NCI-H526 (cell line): ENCODE measurements at places on chromosomes 4 and X.
A peak's percentile ranks its signal among the peaks of the same experiment; 100 is the strongest.

GRCh38 chr4:173420324-173420752 lies 21.4 kb upstream of the SCRG1 start:
- DNase-seq = peak; percentile 44

GRCh38 chr4:146401274-146401673 lies 120.5 kb downstream of the SLC10A7 start:
- DNase-seq = no peak

DNA sequence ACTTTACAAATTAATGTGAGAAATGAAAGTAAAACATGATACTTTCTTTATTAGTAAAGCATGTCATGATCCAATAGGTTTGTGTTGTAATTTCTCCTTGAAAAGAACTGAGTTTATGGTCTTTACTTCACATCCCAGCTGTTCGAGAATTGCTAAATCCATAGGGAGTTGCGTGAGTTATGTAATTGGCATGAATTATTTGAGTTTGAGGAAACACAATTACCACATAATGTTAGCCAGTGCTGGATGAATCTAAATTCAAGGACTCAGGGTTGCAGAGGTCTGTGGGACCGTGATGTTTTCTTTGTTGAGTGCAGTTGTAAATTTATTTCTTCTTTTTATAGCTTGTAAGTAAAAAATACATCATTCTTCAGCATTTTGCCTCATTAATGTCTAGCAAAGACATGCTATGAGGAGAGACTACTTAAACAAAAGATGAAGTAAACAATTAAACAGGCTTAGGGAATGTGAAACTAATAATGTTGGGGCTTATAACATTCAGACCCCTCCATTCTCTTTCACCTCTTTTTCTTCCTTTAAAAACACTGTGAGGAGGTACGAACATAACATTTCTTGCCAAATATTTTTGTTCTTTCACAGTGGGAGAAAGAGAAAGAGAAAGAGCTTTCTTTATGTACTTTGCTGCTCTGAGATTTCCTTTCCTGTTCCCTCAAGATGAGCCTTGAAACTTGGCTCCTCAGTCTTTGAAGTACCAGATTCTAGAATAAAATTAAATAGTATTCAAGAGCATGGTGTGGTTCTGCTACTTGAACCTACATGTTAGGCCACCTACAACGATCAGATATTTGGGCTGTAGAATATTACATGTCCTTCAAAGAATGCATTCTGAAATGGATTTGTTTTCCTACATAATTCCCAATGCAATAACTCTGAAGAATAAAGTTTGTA lies 159.6 kb upstream of the ANK2 start:
- DNase-seq = no peak

DNA sequence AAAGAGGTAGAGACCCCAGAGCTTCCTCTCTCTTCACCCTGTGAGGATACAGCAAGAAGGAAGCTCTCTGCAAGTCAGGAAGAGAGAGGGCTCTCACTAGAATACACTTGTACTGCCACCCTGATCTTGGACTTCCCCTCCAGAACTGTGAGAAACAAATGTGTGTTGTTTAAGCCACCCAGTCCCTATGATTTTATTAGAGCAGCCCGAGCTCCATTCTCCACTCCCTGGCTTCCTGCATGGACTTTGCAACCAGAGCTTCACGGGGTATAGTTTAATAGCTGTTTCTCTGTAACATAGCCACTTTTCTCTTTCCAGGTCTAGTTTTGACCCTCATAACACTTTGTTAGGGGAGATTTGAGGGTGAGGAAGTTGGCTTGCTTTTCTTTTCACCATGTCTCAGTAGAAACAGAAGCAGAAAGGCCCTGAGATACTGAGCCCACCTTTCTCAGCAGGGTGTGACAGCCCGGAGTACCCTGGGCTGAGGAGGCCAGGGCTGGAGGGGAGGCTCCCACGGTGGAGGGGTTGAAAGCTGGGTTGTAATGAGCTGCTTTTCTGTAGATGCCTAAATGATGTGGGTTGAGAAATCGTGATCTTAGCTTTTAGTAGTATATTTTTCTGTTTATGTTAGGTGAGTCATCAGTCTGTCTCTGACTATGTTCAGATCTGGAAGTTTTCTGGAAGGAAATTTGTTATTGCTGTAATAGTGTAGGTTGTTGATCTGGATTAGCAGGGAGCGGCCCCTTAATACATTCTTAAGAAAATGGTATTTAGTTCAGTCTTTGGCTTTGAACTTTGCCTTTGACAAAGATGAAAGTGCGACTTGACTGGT lies 118.6 kb downstream of the PTTG2 start:
- DNase-seq = no peak

DNA sequence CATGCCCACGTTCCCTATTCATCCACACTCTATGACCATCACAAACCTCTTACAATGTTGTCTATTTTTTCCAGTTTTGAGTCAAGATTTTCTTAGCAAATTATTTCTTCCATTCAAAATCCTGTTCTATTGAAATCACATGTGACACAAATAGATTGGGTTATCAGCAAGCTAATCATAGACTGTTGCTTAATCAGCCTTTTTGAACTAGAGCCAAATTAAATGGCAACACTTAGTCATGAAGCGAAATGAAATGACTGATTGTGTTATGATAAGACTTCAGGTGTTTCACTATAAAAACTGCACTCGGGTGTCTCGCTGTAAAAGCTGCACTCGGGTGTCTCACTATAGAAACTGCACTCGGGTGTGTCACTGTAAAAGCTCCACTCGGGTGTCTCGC lies 890.0 kb upstream of the FRG1 start:
- DNase-seq = no peak

- DNase-seq = no peak
Observed at GRCh38 chr4:1762264-1763010, 30.7 kb upstream of the FGFR3 start.

DNA sequence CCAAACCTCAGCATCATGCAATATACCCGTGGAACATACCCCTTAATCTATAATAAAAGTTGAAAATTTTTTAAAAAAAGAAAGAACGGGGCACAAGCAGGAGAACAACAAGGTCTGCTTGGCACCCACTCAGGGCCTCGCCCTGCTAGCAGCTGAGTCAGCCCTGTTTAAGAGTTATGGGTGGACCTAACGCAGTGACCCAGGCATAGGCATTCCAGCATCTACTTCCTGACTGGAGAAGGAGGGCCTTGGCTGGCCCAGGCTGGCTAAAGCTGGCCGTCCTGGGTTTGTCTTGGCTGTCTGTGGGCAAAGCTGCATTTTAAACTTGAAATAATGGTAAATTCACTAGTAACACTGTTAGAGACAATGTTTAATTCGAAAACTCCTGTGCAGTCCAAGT lies 236.7 kb upstream of the PGRMC2 start:
- DNase-seq = no peak

- DNase-seq = no peak
Observed at GRCh38 chr4:155489271-155489670, 112.5 kb upstream of the MAP9 start.

- DNase-seq = peak; percentile 22
Observed at GRCh38 chrX:20265221-20265725, 1.4 kb downstream of the RPS6KA3 start.

DNA sequence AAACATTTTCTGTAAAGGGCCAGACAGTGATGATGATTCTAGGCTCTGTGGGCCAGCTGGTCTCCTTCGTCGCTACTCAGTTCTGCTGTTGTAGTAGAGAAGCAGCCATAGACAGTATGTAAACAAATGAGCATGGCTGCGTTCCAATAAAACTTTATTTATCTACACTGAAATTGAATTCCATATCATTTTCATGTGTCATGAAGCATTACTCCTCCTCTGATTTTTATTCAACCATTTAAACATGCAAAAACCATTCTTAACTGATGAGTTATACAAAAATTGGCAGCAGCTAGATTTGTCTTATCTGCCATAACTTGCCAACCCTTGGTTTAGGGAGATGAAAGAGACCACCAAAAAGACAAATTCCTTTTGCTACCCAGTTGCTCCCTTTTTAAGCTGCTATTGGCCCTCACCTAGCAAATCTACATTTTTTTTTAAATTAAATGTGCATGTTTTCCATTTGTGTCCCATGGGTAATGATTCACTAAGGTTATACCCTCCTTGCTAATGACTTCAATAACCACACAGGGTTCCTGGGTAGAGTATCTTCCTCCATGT lies 309.9 kb downstream of the DHX15 start:
- DNase-seq = no peak

DNA sequence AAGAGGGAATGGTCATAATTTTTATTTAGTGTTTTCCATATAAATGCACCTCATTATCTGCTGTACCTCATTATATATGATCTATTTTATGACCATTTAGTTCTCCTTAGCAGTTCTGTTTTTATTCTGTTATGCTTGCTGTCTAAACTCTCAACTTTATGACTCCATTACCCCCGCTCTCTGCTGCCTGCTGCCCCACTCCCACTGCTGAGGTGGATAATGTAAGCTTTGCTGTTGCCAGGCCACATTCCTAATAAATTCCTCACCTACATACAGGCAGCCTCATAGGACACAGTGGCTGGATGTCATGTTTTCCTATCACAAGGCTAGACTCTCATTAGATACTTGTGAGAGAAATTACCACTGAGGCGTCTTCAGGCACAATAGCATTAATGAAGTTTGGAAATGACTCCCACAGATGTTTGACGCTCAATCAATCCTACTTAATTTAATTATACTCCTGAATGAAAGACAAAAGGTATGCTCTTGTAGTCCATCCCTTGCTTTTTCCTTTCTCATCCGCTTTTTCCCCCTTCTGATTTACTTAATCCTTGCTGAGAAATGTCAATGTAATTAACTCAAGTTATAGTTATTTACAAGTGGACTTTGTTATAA lies 497.5 kb upstream of the IGFBP7 start:
- no peak for DNase-seq

DNA sequence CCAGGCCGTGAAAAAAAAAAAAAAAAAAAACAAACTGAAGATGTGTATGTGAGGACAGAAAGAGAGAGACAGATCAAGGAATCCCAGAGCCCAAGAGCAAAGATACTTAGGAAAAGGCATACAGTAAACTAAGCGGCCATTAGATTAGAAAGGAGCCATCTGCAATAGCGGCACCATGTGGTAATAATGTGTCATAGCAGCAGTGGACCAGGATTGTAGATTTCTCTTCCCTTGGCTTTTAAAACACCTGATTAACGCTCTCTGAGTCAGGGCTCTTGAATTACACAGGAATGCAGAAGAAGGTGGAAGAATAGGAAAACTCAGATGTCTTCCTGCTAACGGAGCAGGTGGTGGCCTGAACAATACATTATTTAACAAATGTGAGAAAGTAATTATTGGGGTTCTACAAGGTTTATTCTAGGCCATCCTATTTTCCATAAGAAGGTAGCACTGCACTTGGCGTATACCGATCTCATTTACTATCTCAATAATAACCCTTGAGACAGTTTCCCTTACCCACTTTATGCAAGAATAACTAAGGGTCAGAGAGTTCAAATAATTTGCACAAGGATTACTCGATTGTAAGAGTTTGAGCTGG lies 182.7 kb downstream of the KCNIP4 start:
- peak; percentile 64 for DNase-seq

DNA sequence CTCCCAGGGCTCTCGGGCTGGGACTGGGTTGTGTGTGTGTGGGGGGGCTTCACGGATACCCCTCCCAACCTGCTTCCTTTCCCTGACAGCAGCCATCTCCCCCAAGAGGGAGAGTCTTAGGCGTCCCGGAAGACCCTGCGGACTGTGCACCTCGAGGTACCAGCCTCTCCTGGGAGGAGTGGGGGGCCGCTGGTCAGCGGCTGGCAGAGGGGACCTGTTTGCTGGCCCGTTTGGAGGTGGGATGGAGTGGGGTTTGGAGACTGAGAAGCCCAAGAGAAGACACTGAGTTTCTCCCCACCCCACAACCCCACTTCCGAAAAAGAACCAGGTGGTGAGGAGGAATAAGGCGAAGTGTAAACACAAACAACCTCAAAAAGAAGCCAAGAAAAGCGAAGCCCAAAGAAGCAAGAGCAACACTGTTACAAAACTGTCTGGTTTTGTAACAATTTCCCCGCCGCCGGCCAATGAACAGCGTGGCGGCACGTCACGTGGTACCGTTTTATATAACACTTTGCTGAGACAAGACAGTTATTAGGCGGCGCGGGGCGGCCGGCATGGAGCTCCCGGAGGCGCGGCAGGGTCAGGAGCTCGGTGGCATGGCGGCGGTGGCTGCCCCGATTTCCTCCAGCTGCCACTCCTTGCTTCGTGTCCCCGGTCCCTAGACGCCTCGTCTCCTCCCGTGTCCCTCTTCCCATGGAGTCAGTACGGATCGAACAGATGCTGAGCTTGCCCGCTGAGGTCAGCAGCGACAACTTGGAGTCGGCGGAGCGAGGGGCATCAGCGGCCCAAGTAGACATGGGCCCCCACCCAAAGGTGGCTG lies at the start of gene LONRF3:
LONRF3 (plus strand) TSS at position 531 of the 820 bp plus-strand sequence; CDS start at position 694, 163 bp downstream.
- no peak for DNase-seq

- peak; percentile 16 for DNase-seq
Observed at GRCh38 chr4:111400741-111401140, 744.5 kb upstream of the FAM241A start.

DNA sequence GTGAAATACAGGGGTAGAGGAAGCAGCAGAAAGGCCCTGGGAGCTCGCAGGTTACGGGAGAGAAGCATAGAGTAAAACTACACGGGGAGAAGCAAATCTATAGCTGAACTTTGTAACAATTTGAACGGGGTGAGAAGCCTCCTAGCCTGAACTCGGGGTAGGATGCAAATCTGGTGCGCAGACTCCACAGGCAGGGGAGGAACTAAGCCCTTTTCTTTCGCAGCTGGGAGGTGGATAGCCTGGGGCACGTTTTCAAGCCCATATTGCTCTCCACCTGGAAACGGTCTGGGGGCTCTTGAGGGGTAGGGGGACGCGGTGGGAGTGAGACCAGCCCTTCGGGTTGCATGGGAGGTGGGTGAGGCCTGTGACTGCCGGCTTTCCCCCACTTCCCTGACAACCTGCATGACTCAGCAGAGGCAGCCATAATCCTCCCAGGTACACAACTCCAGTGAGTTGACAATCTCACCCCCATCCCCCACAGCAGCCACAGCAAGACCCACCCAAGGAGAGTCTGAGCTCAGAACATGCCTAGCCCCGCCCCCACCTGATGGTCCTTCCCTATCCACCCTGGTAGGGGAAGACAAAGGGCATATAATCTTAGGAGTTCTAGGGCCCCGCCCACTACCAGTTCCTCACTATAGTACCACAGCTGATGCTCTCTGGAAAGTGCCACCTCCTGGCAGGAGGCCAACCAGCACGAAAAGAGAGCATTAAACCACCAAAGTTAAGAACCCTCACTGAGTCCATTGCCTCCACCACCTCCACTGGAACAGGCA lies 29.9 kb downstream of the SOWAHB start:
- peak; percentile 43 for DNase-seq

DNA sequence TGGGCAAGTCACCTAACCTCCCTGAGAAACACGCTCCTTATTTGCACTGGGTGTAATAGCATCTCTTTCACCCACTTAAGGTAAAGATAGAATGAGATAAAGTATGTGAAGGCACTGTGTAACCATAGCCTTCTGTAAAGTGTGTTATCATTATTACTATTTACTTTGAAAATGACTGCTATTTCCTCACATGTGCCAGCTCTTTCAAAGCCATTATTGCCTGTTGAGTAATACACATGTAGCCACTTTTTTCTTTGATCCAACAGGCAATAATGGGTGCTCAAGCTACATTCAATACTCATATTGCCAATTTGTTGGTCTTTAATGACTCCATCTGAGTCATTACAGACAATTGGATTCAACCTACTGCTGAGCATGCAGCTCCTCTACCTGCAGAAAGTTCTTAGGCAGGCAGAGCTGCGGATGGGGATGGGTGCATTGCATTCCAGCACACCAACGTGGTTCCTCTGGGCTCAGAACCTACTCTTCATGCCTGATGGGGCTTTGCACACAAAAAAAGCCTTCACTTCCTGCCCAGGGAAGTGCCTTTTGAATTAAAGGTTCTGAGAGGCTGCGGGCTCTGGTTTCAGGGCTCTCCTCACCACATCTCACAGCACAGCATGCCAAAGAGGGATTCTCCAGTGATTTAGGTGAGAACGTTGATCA lies 9.7 kb downstream of the PTCHD1 start:
- no peak for DNase-seq
